ENCODE measurements at places on chromosomes 4 and X.

GRCh38 chr4:149713031-149713430, 102.6 kb downstream of the IQCM start:
- DNase-seq, result no peak

- DNase-seq, result no peak
These were observed 32.7 kb downstream of the ELF2 start for GRCh38 chr4:139144161-139144859.

DNA sequence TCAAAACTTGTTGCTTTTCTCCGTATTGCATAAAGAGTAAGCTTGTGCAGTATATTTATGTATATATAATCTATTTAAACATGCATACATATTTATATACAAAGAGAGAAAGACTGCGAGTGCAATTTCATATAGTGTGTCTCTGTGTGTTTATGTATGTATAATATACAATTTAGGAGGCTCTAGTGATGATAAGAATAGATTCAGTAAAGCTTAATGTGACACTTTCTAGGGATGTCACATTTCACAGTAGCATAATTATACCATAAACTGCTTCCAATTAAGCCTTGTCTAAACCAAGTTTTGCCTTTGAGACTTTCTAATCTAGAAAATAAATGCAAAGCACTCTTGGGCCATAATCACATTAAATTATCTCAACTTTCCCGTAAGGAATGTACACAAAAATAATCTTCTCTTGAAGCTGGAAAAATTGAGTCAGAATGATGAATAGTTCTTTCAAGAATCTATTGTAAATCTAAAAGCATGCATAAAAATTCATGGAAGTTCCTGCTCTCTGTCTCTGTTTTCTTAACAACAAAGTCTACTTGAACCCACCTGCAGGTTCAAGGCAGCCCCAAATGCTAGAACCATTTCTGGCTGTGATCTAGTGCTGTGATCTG, 114.1 kb upstream of the NPY2R start:
- DNase-seq, result no peak

DNA sequence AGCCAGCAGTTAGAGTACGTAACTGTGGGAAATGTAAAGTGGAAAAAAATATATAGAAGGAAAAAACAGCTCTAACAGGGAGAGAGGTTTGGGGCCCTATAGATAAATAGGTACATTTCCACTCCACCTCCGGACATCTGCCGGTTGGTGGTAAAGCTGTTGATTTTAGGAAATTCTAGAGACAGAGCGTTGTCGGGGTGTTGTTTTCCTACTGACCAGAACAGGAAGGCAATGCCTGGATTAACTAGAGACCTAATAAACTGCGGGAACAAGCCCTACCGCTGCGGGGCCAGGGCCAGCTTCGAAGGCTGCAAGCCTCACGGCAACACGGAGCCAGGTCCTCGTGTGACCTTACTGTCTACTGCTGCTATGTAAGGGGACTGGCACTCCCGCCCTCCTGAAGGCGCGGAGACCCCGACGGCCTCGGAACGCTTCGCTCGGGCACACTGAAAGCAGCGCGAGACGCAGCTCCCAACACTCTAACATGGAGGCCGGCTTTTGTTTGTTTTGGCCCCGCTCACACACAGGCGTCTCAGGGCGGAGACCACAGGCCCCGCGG, 702 bp upstream of the CDKN2AIP start:
- DNase-seq, result no peak

DNA sequence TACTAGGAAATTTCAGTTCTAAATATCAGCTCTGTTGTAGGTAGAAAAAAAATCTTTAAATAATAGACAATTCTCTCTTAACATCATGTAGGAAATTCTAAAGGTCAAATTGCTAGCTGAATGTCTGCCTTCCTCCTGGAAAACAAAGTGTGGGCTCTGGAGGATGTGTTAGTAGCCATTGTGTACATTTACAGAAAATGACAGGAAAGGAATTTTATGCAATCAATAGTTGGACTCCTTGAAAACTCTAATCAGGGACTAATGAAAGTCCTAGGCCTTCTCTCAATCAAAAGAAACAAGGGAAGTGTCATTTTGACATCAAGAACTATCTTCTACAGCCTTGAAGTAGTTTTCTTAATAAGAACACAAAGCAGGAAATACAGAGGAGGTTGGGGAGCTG, 174.6 kb downstream of the ANKRD50 start:
- no peak for DNase-seq
